Iris pigment epithelial cell (primary cell): ENCODE measurements at places on chromosomes 3 and 15.

GRCh38 chr3:87625876-87626275 lies 349.5 kb upstream of the POU1F1 start:
- no peak for DNase-seq

- peak; percentile 36 for DNase-seq
These were observed 105.7 kb downstream of the PPP2R3A start for GRCh38 chr3:136070953-136071949.

DNA sequence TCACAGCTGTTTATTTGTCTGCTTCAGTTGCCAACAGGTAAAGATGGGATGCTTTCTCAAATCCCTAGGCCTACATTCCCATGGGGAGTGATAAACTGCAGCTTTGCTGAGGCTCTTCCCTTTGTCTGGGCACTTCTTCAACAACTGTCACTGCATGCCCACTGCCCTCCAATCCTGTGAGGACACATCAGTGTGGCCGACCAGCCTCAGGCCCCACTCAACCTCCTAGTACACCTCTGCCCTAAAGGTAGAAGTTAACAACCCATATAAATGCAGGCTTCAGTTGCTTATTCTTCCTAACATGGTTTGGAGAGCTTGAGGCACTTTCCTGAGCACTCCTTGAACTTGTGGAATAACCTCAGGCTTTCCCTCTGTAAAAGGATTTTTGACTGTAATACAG lies 49.6 kb downstream of the ROPN1B start:
- no peak for DNase-seq

- no peak for DNase-seq
These were observed 711 bp downstream of the STARD9 start for GRCh38 chr15:42576040-42576594.

- DNase-seq, result peak; percentile 22
These were observed 529.8 kb upstream of the NAALADL2 start for GRCh38 chr3:174329321-174329720.

GRCh38 chr15:41584636-41585126 lies 25.7 kb downstream of the TYRO3 start:
- no peak for DNase-seq

DNA sequence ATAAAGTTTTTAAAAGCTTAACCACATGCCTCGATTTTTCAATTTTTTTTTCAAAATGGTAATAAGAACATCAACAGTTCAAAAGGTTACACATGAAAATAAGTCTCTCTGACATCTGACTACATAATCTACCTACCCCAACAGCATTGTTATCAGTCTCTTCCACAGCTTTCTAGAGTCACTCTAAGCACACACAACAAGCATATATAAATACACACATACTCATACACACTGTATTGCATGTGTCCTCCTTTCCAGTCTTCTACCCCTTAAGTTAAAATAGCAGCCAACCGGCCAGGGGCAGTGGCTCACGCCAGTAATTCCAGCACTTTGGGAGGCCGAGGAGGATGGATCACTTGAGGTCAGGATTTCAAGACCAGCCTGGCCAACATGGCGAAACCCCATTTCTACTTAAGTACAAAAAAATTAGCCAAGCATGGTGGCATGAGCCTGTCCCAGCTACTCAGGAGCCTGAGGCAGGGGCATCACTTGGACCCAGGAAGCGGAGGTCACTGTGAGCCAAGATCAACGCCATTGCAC lies 12.2 kb downstream of the TBL1XR1 start:
- DNase-seq, result no peak

- DNase-seq, result no peak
These were observed 552 bp upstream of the XYLB start for GRCh38 chr3:38345879-38346586.
